ENCODE measurements at places on chromosomes 1 and 21. TPM values are rescaled to one million over a fixed set of nuclear protein-coding genes. Genes with fewer than 3 reads are reported as not detected.

DNA sequence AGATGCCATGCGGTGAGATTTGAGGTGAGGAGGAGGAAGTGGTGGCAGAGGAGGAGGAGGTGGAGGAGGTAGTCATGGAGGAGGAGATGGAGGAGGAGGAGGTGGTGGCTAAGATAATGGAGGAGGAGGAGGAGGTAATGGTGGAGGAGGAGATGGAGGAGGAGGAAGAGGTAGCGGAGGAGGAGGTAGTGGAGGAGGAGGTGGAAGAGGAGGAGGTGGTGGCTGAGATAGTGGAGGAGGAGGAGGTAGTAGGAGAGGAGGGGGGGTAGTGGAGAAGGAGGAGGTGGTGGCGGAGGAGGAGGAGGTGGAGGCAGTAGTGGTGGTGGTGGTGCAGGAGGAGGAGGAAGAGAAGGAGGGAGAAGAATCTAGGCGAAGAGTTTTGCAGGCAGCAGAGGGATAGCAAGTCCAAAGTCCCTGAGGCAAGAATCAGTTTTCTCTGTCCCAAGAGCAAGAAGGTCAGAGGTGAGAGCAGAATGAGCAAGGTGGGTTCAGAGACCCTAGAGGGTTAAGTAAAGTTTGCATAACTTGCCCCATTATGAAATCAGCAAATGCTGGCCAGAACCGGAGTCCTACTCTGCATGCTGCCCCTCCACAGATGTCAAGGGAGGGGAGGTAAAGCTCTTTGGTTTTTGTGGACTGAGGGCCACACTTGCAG is 38.9 kb upstream of the GNPAT start:
- DNase-seq, result no peak

DNA sequence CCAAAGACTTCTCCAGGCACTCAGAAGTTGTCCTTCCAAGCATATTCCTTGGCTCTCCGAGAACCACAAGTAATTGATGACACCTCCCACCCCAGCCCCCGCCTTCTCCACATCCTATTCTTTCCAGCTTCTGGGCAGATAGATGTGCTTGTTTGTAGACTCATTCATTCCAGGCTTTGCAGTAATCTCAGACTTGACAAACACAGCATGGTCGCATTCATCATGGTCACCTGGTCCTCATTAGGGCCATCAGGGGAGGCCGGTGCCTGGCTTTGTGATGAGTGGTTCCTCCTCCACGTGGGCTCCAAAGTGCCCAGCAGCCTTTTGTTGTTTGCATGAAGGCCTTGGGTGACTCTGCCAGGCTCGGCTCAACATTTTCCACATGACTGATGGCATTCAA is 28.5 kb upstream of the KCNE2 start:
- no peak for DNase-seq

Gene AADACL3
- 0.94 TPM for total RNA-seq

Gene ANXA9
- 1.6 TPM for total RNA-seq

- no peak for DNase-seq
Measured at GRCh38 chr1:111876631-111877030, 112.8 kb downstream of the KCND3 start.

DNA sequence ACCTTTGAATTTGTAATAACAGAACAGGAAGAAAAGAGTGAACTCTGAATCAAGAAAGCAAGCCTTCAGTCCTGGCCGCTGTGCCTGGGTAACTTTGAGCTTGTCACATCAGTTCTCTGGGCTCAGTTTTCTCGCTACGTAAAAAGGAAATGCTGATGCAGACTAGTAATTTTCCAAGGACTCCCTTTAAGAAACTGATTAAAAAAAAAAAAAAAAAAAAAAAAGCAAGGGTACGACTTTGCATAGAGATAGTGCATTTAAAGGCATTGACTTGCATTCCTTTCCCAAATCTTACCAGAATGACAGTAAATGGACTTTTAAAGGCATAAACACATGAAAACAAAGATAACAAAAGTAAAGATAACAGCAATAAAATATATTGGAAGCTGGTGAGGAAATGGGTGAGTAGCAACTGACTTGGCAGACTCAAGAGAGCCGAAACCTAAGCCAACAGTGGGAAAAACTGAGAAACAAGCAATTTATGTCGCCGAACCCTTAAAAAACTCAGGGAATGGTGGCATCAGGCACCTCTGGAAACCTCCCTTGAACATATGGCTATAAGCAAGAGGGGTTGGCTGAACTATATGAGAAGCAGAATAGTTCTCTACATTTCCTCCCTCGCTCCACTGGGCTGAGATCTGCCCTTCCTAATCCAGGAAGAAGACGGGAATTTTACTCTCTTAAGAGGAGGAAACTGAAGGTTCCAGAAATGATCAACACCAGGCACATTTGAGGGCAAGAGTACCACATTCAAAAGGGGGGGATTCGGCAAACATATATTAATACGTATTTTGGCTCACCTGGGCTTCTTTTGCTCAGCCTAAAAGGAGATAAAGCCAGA is 189.2 kb downstream of the CDC7 start:
- DNase-seq, result no peak

DNA sequence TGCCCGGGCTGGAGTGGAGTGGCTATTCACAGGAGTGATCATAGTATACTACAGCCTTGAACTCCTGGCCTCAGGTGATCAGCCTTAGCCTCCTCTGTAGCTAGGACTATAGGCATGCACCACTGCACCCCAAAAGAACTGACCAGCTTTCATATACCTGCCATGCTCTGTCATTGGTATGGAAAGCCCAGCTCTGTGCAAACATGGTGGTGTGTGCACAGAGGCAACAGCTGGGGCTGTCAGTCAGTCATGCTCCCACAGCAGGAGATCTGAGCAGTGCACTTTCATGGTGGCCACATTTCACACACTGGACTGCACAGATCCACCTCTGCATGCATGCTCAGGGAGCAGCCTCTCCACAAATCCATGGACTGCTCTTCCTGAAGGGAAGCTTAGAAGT is 8.8 kb upstream of the JAK1 start:
- no peak for DNase-seq

DNA sequence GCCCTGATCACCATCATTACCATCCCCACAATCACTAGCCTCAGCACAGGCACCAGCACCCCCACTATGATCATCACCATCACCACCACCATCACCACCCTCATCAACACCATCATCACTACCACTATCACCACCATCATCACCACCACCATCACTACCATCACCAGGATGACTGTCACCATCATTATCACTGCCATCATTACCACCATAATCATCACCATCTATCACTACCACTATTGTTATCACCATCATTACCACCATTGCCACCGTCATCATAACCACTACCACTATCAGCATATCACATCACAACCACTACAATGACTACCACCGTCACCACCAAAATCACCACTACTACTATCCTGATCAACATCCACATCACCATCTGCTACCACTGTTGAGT is 57.3 kb upstream of the CASZ1 start:
- no peak for DNase-seq

DNA sequence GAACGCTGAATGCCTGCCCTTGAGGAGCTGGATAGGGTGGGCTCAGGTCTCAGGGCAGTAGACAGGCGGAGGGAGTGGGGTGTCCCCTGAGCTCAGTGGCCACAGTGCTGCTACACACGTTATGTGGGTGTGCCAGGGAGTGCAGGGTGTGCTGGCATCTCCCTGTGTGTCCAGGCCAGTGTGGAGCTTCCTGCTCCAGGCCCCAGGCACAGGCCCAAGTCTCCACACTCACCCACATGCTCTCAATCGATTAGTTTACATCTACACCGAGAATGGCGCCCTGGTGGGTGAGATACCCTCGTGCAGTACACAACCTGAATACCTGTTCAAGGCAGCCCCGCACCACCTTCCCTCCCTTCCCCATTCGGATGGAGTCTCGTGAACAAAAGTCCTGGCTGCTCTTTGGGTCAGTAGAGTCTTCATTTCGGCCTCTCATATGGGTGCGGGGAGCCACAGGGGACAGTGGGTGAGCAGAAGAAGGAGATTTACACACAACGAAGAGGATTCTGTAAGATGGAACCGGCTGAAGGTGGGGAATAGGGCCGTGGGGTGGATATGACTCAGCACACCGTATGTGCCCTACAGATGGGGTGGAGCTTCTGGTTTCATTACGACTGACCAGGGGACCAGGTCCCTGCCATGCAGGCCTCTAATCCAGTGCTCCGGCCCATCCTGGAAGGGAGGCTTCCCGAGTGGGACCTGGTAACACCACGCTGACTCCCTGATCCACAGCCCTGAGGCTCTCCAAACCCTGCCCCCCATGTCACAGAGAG is 93.3 kb downstream of the SPSB1 start:
- DNase-seq, result no peak

Gene PTPN14
- total RNA-seq, result 88.4 TPM

DNA sequence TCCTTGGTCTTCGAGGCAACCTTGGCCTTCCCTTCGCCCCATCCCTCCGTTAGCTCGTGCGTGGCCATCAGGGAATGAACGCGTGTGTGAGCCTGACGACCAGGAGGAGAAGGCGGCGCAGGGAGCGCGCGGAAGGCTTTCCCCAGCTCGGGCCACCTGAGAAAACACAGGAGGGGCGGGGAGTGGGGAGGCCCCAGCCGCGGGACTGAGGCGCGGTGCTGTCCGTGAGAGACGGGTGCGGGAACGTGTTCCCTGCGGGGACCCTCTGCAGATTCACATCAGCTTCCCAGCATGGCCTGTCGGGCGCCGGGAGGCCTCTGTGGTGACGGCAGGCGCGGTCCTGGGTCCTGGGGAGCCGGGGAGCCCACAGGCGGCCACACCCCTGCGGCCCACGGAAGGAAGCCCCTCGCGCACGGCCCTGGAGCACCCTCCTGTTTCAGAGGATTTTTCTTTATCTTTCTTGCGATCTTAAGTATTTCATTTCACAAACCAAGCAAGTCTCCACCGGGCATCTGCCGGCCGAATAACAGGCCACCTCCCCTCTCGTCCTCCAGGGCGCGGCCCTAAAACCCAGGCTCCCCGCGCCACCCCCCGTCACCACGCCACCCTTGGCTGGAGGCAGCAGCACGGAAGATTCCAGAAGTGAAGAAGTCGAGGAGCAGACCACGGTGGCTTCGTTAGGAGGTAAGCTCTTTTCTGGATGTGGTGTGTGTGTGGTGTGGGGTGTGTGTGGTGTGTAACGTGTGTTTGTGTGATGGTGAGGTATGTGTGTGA is 66.3 kb downstream of the SLC19A1 start:
- no peak for DNase-seq

Gene LAMC1
- 135 TPM for total RNA-seq

GRCh38 chr1:59249396-59250137 is 47.3 kb upstream of the FGGY start:
- DNase-seq, result no peak

Gene PROK1
- total RNA-seq, result not detected

GRCh38 chr1:4573526-4573925 is 80.9 kb upstream of the AJAP1 start:
- no peak for DNase-seq

Gene HEYL
- total RNA-seq, result 3.6 TPM

DNA sequence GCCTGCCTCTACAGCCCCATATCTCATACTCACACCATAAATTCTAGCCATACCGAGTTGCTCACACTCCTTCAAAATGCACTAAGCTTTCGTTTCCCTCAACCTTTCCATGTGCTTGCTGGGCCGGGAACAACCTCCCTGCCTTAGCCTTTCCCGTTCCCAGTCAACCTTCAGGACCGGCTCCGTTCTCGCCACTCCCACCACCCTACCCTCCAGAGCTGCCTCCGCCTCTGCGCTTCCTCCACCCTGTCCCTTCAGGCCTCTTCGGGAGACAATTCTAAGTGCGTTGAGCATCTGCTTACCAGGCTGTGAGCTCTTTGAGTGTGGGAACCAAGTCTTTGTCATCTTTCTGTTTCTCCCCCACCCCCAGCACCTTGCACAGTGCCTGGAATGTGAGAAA is 31.6 kb downstream of the KCNN3 start:
- DNase-seq, result no peak

DNA sequence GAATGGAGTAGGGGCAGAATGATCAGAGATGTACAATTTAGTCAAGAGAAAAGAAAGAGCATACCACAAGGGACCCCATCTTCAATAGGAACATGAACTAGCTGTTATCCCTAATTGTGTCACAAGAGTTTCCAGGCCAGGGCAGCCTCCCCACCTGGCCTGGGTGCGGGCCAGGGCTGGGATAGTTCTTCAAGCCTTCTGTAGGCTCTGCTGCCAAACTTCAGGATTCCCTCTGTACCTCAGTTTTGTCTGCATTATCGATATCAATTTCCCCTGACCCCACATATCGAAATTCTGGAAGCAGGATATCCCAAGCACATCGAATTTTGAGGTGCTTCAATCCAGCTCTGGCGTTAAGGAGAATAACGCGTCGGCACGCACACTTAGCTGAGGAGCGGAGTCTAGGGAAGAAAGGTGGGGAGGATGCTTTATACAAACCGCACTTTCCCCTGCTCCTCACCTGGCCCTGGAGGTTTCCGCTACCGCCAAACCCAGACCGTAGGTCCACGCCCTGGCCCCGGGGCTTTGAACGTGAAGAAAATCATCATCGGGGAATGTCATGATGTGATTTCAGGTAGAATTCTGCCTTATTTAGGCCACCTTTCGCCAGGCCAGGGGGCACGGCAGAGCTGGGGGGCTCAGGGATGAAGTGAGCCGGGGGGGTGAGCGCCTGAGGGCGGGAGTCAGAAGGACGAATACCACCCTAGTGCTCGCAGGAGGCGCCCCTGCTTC is 7.4 kb downstream of the HLX start:
- DNase-seq, result no peak

DNA sequence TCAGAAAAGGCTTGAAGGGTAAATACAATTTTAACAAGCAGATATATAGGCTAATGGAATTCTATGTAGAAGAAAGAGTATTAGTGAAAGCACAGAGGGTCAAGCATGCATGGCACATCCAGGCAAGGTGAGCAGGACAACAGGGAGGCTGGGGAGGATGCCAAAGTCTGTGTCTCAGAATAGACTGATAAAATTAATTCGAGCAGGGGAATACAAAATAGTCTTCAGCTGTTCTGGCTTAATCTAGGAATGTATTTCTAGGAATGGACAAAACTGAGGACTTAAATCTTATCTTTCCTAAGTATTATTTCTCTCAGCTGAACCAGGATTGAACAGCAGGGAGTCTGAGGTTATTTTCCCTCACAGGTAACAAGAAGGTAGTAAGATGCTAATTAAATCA is 35.2 kb downstream of the NVL start:
- no peak for DNase-seq

- DNase-seq, result no peak
Measured at GRCh38 chr1:228695015-228695955, 40.0 kb upstream of the RHOU start.

All from WTC11 (cell line).